ENCODE measurements at places on chromosomes 16 and 17.
A peak's percentile ranks its signal among the peaks of the same experiment; 100 is the strongest.

- DNase-seq: peak; percentile 56
Observed at GRCh38 chr17:48995304-48995973, 1.7 kb upstream of the IGF2BP1 start.

DNA sequence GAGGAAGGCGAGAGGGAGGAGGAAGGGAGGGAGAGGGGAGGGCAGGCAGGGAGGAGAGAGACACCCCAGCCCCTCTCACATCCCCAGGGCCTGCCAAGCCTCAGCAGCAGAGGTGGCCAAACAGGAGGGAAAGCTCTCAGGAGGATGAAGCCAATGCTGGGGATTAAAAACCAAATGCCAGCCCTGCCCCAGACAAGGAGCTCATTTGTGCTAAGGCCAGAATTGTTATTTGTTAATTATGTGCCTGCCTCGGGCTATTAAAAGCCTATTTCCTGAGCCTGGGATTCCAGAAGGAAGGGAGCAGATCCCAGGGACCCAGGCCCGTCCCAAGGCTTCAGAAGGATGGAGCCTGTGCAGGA, 27.9 kb upstream of the GINS2 start:
- no peak for DNase-seq

GRCh38 chr17:66255527-66255971, 26.3 kb upstream of the APOH start:
- DNase-seq: no peak

GRCh38 chr16:2751577-2752034, 832 bp upstream of the SRRM2 start:
- DNase-seq: peak; percentile 70

DNA sequence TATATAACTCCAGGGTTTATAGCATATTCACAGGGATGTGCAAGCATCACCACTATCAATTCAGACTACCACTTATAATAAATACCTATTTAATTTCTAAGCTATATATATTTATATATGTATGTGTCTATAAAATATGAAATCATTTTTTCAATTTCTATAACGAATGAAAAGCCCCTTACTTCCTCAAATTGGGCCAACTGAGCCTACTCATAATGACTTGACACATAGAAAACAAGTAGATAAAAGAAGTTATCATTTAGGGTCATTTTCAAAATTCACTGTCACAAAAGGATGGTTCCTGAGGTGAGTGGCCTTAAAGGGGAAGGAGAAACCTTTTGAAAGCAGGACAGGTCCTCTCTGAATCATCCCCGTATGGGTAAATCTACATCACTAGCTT, 114.1 kb downstream of the ADCY9 start:
- DNase-seq: no peak

GRCh38 chr16:62068747-62069146, 32.5 kb upstream of the CDH8 start:
- DNase-seq: no peak

Data from NT2/D1 (cell line).